ENCODE measurements at places on chromosomes 2 and 18. TPM values are rescaled to one million over a fixed set of nuclear protein-coding genes. Genes with fewer than 3 reads are reported as not detected.

DNMT3A gene
- 53.5 TPM for total RNA-seq

- peak overlapping the region; percentile 98 for H3K27ac ChIP-seq
- peak overlapping the region; percentile 26 for H3K4me3 ChIP-seq
- H3K4me1 ChIP-seq = peaks cover 89% of the 10 kb centered on the region
- DNase-seq = peak; percentile 87
Measured at GRCh38 chr2:195535911-195536522, 121.0 kb upstream of the SLC39A10 start.

DNA sequence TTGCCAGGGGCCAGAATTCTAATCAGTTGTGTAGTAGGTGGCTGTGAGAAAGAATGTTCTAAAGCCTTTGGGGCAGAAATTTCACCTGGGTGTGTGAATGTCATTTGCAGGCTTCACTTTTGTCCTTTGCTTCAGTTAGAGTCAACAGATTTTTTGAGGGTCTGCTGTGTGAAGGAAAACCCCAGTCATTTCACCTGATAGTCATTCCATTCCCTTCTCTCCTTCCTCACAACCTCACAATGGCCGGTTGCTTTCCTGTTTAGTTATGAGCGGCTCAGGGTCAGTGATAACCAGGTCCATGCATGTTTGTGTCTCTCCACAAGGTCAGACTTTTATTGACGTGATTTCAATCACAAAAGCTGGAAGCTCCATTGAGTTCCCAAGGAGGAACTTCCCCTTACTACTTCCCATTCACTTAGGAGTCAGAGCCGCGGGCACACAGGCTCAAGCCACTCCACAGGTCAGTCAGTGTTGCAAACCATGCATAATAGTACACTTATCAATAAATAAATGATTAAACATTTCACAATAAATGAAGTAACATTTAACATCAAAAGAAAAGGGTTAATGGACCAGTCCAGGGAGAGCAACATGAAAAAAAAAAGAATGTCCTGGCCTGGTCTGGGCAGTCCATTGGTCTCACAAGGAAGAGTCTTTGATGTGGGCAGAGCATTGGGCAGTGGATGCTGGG is 74.3 kb downstream of the NPAS2 start:
- H3K27ac ChIP-seq = no peak overlapping the region
- no peaks in the 10 kb centered on the region for H3K27me3 ChIP-seq
- H3K4me1 ChIP-seq = peaks cover 2% of the 10 kb centered on the region

GRCh38 chr2:223847410-223847809 is 10.0 kb upstream of the AP1S3 start:
- peaks cover 10% of the 10 kb centered on the region for H3K4me1 ChIP-seq
- H3K27me3 ChIP-seq = no peaks in the 10 kb centered on the region
- peaks cover 17% of the 10 kb centered on the region for H3K36me3 ChIP-seq
- DNase-seq = no peak

GRCh38 chr2:232387451-232388171 is 9.1 kb downstream of the ALPP start:
- H3K36me3 ChIP-seq = no peaks in the 10 kb centered on the region
- peaks cover 4% of the 10 kb centered on the region for H3K4me1 ChIP-seq
- H3K27ac ChIP-seq = no peak overlapping the region

TRIM43 gene
- total RNA-seq = not detected

GRCh38 chr2:66478731-66479316 is 43.9 kb downstream of the MEIS1 start:
- H3K36me3 ChIP-seq = no peaks in the 10 kb centered on the region
- DNase-seq = no peak
- no peak overlapping the region for H3K27ac ChIP-seq
- H3K4me3 ChIP-seq = no peak overlapping the region
- no peaks in the 10 kb centered on the region for H3K27me3 ChIP-seq

VWC2L gene
- not detected for total RNA-seq

SNTG2 gene
- total RNA-seq = 1.0 TPM

DNA sequence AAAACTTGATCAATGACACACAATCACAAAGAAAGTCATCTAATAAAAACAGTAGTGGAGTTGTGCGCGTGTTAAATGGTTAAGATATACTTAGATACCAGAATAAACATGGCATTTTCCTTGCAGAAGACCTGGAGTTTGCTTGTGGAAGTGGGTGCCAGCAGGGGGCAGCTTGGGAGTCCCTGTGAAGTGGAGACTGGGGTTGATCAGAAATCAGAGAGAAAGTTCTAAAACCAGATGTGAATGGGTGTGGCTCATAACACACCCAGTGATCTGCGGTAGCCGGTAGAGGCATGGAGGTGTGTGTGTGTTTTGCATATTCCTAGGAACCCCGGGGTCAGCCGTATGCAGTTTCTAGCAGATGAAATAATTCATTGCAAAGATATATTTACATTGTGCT is 300.1 kb upstream of the TRIB2 start:
- no peaks in the 10 kb centered on the region for H3K27me3 ChIP-seq
- peaks cover 34% of the 10 kb centered on the region for H3K4me1 ChIP-seq
- no peak overlapping the region for H3K27ac ChIP-seq
- H3K4me3 ChIP-seq = no peak overlapping the region
- peak; percentile 72 for DNase-seq

- H3K36me3 ChIP-seq = peaks cover 26% of the 10 kb centered on the region
- DNase-seq = no peak
- no peak overlapping the region for H3K4me3 ChIP-seq
- H3K4me1 ChIP-seq = peaks cover 10% of the 10 kb centered on the region
Measured at GRCh38 chr2:206054952-206055351, 31.0 kb downstream of the INO80D start.
